Activated naive CD4-positive, alpha-beta T cell treated with anti-CD3 and anti-CD28 coated beads, Interleukin-2, amount 50 U/mL, for 72 hours (primary cell): ENCODE measurements at places on chromosomes 1 and 21.

GRCh38 chr1:178271471-178271870 is 177.6 kb downstream of the RASAL2 start:
- no peak for DNase-seq

GRCh38 chr1:9037476-9038337 is 11.5 kb upstream of the SLC2A7 start:
- no peak for DNase-seq

GRCh38 chr1:9805006-9805508 is 18.7 kb downstream of the CLSTN1 start:
- DNase-seq = no peak

GRCh38 chr1:54738244-54738643 is 22.6 kb downstream of the TTC4 start:
- DNase-seq = no peak

DNA sequence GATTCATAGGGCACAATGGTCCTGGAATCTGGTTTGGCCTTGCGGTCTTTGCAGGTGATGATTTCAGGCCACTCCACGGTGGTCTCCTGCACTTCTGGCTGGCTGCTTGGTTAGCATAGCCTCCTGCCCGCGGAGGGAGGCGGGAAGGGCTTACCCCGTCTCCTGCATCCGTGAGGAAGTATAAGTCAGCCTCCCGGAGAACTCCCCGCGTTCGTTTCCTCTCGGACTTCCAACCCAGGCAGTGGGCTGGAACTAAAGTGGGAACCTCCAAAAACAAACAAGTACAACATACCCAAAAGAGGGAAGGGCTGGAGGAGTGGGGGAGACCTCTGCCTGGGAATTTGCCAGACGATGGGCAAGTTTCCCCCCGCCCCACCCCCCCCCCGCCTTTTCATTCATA is 939 bp upstream of the CCN1 start:
- DNase-seq = no peak

DNA sequence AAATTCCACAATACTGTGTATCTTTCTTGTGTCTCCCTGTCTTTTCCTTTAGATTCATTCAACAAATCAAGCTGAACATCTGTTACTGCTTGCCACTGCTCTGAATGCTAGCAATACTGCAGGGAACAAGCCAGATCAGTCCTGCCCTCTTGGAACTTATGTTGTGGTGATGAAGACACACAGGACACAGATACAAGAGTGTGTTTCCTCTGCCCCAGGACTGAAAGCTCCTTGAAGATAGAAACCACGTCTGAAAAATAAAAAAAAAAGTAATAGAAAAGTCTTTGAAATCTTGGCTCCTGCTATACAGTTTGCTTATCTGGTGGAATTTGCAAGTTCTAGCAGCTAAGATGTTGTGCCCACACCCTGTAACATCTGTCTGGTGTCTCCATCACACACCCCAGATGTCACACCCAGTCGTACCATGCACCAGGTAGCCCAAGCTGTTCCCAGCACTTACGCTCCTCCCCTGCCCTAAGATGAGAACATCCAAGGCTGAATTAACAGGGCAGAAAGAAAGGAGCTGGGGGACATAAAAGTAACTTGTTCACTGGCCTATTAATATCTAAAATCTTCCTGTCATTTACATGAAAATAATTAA is 80.2 kb upstream of the GALNT2 start:
- no peak for DNase-seq

DNA sequence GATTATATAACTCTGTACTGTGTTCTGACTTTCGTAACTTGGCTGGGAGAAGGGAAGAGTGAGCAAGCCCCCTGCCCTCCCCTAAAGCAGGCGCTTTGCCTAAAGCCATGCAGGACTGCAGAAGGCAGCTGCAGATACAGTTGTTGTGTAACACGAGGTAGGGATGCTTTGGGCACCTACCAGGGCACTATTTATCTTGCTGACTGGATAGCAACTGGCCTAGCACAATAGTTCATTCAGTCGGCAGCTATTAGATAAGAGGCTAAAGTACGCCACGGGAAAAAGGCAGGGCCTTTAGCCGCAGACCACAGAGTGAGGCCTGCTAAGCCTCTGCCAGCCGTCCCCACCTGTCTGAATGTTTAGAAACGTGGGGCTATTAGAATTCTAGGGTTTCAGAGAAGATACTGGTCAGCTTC is 80.9 kb downstream of the TTC3 start:
- DNase-seq = no peak

GRCh38 chr1:231642618-231643017 is 16.0 kb downstream of the DISC1 start:
- DNase-seq = no peak

DNA sequence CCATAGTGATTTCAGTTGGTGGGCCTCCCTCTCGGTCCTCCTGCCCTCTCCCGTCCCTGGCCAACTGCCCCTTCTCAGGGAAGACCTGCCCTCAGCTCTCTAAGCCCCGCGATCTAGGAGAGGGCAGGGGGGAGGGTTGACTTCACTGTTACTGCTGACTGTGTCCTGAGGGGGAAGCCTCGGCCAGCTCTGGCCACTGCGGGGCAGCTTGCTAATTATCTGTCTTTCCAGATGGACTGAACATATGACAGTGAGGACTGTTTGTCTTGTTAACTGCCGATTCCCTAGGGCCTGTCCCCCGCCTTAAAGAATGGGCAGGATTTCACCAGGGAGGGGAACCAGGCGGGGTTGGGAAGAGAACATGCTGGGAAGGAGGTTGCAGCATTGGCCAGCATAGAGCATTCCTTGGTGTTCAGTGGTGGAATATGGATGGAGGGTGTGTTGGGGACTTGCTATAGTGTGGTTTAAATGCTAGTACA is 22.9 kb downstream of the NIPAL3 start:
- DNase-seq = no peak

GRCh38 chr1:226568077-226568831 is 19.7 kb downstream of the STUM start:
- no peak for DNase-seq

DNA sequence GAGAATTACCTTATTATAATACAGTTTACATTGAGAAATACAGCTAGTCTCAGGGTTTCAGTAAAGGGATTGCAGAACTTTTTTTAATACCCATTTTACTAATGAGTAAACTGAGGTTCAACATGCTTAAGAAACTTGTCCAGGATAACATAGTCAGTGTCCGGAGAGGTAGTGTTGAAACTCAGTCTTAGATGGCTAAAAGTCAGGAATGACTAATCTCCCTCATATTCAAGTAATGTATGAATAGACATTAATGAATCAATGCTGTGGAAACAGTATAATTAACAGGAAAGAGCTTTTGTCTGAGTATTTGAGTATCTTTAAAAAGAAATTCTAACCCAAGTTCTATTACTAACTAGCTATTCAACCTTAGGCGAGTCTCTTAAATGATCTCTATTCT is 397.6 kb downstream of the PLA2G4A start:
- no peak for DNase-seq

- no peak for DNase-seq
These were observed 409 bp upstream of the HIVEP3 start for GRCh38 chr1:41919131-41919530.

DNA sequence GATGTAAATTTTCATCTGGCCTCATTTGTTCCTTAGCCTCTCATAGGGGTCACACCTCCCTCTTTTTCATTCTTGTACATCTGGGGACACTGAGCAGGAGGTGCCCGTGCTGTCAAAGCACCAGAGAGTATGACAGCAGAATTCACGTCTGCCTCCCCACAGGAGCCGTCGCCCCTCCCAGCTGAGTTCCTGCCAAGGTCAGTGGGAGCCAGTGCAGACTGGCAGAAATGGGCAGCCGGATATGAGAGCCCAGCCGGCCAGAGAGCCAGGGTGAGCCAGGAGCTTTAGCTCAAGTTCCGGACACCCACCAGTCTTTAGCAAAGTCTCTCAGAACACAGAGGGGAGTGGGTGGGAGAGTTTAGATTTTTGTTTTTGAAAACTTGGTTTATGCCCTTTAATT is 21.9 kb downstream of the GPR137B start:
- DNase-seq = no peak

DNA sequence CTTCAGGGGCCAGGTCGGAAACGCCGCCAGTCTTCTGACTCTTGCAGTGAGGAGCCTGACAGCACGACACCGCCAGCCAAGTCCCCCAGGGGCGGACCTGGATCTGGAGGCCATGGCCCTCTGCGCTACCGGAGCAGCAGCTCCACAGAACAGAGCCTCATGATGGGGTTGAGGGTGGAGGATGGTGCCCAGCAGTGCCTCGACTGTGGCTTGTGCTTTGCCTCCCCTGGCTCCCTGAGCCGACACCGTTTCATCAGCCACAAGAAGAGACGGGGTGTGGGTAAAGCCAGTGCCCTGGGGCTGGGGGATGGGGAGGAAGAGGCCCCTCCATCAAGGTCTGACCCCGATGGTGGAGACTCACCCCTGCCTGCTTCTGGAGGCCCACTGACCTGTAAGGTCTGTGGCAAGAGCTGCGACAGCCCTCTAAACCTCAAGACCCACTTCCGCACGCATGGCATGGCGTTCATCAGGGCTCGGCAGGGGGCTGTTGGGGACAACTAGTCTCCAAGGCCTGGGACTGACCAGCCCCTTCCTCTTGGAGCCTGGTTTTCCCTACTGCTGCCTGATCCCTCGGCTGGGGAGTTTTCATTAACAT is 8.7 kb downstream of the ZNF687 start:
- no peak for DNase-seq

GRCh38 chr1:113874012-113874879 is 2.7 kb upstream of the PTPN22 start:
- DNase-seq = no peak

GRCh38 chr1:184889166-184889565 is 85.1 kb downstream of the NIBAN1 start:
- DNase-seq = no peak

- DNase-seq = no peak
These were observed 48.3 kb upstream of the LHX8 start for GRCh38 chr1:75085931-75086330.

- DNase-seq = peak; percentile 34
These were observed 35.4 kb downstream of the PTPRU start for GRCh38 chr1:29271724-29272123.

- no peak for DNase-seq
These were observed 5.1 kb upstream of the DCAF8 start for GRCh38 chr1:160267284-160267991.

- no peak for DNase-seq
These were observed 24.0 kb downstream of the L1TD1 start for GRCh38 chr1:62218604-62219003.

DNA sequence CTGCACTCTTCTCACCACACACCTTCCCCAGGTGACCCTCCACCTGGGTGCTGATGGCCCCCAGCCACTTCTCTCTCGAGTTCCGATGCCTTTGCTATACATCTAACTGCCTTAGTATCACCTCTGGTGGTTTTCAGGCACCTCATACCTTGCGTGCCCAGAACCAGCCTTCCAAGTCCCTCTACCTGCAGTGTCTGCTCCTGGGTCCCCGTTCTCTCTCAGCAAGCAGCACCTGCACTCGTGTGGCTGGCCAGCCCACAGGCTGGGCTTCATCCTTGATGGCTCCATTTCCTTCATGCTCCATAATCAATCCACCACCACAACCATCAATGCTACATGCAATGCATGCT is 49.2 kb upstream of the EDN2 start:
- DNase-seq = peak; percentile 30

- DNase-seq = no peak
These were observed 15.0 kb upstream of the ATP1B1 start for GRCh38 chr1:169091480-169091941.

DNA sequence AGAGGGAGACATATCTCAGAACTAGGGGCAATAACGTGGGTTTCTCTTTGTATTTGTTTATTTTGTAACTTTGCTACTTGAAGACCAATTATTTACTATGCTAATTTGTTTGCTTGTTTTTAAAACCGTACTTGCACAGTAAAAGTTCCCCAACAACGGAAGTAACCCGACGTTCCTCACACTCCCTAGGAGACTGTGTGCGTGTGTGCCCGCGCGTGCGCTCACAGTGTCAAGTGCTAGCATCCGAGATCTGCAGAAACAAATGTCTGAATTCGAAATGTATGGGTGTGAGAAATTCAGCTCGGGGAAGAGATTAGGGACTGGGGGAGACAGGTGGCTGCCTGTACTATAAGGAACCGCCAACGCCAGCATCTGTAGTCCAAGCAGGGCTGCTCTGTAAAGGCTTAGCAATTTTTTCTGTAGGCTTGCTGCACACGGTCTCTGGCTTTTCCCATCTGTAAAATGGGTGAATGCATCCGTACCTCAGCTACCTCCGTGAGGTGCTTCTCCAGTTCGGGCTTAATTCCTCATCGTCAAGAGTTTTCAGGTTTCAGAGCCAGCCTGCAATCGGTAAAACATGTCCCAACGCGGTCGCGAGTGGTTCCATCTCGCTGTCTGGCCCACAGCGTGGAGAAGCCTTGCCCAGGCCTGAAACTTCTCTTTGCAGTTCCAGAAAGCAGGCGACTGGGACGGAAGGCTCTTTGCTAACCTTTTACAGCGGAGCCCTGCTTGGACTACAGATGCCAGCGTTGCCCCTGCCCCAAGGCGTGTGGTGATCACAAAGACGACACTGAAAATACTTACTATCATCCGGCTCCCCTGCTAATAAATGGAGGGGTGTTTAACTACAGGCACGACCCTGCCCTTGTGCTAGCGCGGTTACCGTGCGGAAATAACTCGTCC is 1.3 kb upstream of the OLIG2 start:
- no peak for DNase-seq

DNA sequence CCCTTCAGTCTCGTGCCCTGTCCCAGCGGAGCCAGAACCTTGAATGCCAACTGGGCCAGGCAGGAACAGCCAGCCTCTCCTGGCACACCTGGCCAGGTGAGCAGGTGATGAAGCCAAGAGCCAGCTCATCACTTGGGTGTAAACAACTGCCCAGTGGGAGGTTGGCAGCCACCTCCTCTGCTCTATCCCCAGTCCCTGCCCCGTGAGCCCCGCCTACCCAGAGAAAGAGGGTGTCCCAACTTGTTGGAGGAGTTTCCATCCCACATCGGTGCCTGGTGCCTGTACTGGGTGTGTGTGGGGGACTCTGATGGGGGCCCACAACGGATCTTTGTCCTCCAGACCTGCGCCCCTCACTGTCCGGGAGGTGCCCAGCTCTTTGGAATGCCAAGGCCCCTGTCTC is 17.8 kb upstream of the FAM131C start:
- no peak for DNase-seq

DNA sequence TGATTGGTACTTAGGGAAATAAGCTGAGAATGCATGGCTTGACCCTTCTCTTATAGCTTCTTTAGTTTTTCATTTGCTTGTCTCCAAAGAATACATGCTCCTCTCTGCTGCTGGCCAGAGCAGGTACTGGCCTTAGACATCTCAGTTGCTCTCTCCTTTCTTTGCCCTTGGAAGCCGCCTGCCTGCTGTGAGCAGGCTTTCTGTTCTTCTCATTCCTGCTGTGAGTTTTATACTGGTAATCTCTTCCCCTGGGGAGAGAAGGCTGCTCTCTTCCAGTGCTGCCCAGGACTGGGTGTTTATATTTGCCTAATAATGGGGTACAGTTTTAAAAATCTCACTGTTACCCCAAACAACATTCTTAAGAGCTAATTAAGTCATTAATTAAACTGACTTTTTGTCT is 323.5 kb upstream of the LRRC7 start:
- DNase-seq = no peak
